ENCODE measurements at places on chromosomes 2 and 18. TPM values are rescaled to one million over a fixed set of nuclear protein-coding genes. Genes with fewer than 3 reads are reported as not detected.
A peak's percentile ranks its signal among the peaks of the same experiment; 100 is the strongest.

DNA sequence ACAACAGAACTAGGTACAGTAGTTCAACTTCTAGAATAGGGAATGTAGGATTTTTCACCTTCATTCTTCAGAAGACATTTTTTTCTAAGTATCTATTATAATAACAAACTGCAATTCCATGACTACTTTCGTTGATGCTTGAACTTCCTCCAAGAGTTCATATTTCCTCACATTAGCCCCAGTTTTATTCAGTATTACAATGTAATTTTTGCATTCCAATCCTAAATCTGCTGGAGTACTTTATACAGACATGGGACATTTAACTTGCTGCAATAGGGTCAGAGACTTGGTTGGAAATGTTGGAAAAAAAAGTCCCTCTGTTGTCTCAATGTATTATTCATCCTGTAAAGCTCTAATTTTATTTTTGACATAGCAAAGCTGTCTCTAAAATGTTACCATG lies 19.6 kb upstream of the FTCDNL1 start:
- DNase-seq: no peak

DNA sequence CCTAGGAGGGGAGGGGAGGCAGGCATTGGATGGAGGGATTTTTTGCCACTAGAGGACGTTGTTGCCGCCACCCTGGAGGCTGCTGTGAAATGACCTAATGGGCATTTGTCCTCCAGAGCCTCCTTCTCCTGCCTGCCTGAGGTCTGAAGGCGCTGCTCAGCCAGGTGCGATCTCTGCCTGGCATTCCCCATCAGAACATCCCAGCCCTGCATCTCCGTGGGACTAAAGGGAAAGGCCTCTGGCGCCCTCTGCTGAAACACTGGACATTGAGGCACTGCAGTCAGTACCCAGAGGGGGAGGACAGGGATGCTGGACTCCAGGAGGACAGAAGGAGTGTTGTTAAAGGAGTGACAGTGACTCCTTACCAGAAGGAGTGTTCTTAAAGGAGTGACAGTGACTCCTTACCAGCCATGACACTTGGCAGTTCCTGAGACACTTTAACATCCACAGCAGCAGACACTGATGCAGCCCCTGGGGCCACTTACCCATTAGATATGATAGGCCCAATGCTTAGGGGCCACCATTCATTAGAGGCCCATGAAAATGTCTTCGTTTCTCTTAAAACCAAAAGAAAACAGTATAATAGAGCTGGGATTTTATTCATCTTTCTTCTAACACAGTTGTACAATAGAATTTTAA lies 17.0 kb downstream of the THNSL2 start:
- DNase-seq: peak; percentile 45

DNA sequence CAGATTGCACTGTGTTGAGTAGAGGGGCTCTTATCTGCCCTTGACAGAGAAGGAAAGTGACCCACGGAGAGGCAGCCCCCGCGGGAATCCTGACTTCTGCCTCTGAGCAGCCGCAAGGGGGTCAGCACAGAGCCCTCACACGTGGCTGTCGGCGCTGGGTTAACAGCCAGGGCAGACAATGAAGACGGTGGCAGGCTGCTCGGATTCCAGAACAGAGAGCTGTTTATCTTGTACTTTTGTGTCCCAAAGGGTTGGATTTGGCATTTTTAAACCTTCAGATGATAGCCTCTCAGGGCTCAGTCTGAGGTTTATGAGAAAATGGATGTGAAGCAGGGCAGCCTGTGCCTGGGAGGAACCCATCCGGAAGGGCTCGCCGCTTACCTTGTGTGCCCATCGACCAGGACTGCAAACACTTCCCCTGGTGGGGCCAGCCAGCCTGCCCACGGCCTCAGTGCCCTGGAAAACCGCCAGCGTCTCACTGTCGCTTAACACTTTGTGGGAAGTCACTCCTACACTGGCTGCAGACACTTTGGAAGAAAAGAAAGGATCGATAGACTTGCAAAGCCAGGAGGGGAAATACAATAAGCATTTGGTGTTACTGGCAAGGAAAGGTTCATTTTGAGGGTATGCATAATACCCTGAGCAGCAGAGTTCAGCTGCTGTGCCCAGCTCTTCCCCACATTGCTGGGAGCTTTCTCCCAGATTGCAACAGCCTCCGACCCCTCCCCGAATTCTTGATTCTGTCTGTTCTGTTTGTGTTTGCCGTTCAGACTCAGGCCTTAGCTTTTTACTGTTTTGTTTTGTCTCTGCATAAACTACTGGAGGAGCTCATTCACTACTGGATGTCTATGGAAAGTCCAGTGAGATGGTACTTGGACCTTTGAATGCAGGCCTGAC lies 325.3 kb upstream of the MYT1L start:
- peak; percentile 44 for DNase-seq

DNA sequence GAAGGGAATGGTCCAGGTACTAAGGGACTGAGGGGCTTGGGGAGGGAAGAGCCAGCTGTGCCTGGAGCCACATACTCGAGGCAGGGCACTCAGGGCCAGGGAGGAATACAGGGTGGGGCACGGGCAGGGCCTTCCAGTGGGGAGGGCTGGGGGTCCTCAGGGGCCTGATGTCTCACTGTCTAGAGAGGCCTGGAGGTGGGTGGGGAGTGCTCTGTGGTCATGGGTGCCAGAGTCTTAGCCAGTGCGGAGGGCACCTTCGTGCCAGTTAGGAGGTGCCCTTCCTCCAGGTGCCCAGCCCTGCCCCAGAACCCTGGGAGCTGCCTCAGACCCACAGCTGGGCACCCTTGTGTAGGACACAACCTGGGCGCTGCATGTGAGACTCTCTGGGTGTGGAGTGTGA lies 81.2 kb downstream of the SMAD7 start:
- DNase-seq: no peak

DNA sequence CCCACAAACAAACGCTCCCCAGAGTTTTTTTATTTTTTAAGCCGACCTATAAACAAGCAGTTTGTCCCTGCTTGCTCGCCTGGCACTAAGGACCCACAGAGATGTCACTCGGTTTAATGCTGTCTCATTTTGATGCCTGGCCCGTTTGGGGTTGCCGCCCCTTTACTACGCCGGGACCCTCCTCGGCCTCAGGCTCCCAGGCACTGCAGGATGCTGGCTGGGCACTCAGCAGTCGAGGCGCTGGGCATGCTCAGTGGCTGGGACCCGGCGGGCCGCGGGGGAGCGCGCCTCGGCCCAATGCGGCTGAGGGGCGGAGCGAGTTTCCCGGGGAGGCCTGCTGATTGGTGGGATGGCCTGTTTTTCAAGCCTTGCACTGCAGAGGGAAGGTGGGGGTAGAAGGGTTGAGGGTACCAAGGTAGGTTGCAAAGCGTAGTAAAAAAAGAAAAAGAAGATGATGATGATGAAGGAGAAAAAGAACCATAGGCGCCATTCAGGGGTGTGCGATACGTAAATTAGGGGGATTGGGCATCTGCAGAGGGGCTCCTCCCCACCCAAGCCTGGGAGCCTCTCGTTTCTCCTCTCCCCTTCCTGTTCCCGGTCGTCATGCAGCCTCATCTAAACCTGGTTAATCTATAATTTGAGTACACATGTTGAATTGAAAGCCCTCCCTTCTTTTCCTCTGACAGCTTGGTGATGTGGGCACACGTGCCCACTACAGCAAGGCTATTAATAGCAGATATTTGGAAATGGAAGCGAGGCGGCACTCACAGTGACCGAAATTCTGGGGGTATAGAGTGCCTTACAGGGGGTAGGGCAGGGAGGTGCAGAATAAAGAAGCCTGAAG lies 1.5 kb upstream of the IRS1 start:
- peak; percentile 93 for DNase-seq

- DNase-seq: no peak
These were observed 56.0 kb downstream of the ABCG8 start for GRCh38 chr2:43894743-43895142.

DOK6 gene
- 91.4 TPM for total RNA-seq

SPATA3 gene
- total RNA-seq: not detected

DSG2 gene
- total RNA-seq: 3.3 TPM

ARMC9 gene
- total RNA-seq: 16.1 TPM

DSEL gene
- total RNA-seq: 71.4 TPM

DNA sequence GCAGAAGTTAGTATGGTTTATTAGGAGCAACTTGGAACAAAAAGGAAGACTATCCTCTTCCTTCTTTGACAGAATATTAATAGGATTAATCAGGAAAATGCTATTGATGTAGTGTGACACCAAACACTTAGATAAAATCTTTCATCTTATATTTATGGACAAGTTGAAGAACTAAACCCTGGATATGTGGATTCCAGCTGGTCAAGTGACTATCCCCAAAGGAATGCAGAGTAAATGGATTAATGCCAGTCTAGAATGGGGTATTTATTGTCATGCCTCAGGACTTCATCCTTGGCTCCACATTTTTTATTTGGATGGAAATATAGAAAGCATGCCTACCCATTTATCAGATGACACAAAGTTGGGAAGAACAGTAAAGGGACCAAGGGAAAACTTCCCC lies 124.0 kb upstream of the TTC39C start:
- no peak for DNase-seq

ADAM23 gene
- 18.9 TPM for total RNA-seq

DNA sequence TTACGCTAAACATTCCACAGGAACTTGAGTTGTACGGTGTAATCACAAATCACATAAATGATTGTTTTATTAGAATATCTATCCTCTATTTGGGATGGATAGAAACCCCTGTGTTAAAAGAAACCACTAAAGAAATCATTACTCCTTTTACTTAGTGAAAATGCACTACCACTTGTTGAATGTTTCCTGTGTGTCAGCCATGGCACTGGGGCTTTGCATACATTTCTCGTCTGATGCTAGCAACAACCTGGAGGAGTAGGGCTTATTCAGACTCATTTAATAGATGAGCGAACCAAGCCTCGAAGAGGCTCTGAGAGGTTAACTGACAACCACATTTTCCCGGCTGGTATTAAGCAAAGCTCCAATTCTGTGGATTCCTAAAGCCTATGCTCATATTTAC lies 60.5 kb upstream of the PELI1 start:
- DNase-seq: no peak

DNA sequence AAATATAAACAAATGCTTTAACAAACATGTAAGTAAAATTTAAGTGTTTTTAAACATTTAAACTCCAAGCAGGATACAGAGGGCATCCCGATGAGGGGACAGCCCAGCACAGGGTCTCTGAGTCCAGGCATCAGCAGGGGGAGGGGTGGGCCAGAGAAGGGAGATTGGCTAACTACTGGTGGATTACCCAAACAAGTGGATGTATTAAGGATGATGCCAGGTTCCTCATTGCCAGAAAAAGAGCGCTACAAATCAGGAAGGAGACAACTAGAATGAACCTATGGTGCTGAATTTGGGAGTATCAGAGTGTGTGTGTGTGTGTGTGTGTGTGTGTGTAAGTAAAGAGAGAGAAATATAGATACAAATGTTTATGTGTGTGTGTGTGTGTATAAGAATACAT lies 162.0 kb upstream of the RMP24 start:
- DNase-seq: no peak

DNA sequence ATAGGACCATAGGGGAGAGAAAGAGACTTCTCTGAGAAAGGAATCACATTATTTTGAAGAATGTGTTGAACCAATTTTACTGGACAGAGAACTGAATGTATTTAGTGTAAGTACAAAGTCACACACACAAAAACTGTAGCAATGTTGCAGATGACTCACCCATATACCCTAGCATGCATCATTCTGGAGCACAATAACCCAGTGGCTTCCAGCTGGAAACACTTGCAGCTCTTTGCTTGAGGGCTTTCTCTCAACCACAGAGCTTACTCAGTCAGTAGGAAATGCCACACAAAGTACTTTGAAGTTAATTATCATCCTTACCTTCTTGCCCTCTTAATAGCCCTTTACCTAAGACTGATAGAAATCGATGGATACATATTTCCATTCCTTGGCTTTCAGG lies 760.0 kb upstream of the FSHR start:
- peak; percentile 34 for DNase-seq

GRCh38 chr2:85888020-85888683 lies 638 bp downstream of the ST3GAL5 start:
- peak; percentile 52 for DNase-seq

IL36A gene
- total RNA-seq: not detected

DNA sequence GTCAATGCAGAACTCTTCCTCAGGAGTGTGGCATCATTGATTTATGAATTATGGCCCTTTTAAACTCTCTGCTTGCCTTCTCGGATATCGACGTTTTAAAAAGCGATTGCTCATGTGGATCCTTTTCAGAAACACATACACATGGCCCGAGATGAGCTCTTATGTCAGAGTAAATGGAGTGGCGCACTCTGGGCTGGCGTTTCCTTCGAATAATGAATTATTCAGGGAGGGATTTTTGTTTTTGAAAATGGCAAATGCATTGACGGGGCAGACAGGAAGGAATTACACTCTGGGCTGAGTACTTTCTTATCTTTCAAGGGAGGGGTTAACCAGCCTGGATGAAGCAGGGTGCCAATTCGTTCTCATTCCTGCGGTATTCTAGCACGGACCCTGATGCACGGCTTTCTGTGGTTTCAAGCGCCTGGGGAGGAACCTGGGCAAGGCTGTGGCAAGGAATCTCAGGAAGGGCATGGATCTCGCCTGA lies 142.7 kb downstream of the PRKCE start:
- no peak for DNase-seq

- no peak for DNase-seq
These were observed 155.9 kb upstream of the RASGRP3 start for GRCh38 chr2:33320573-33320972.

Data from occipital lobe (tissue), 3 donors.